ENCODE measurements at places on chromosomes 12 and 14.

- DNase-seq: no peak
Observed at GRCh38 chr12:71085575-71085974, 72.2 kb downstream of the TSPAN8 start.

- peak; percentile 34 for DNase-seq
Observed at GRCh38 chr14:49598189-49598484, 603 bp upstream of the LRR1 start.

- no peak for DNase-seq
Observed at GRCh38 chr12:53651737-53652136, 24.1 kb downstream of the ATP5MC2 start.

- no peak for DNase-seq
Observed at GRCh38 chr12:65567820-65568219, 256.5 kb upstream of the HMGA2 start.

DNA sequence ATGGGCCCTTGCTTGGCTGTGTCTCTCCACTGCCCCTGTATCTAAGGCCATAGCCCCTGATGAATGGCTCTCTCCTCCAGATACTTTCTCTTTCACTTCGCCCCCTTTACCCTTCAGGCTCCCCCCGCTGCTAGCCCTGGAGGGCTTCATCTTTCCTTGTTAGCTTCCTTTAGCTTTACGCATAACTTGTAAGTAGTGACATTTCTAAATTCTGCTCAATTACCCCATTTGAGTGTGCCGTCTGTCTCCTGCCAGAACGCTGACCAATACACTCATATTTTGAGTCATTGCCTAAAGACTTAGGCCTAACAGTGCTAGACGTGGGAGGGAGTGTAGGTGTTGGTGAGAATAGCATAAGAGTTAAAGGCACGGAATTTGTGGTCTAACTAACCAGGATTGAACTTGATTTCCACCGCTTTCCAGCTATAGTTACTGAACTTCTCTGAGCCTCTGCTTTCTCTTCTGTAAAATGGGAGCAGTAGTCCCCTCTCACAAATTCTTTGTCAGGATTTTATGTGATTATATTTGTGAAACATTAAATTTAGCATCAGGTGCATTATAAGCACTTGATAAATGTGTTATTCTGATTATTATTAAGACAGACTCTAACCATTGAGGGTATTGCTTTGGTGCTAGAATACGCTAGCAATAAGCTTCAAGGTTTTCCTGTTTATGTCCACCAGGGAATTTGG lies 129.3 kb downstream of the ZFP36L1 start:
- DNase-seq: peak; percentile 64

- DNase-seq: no peak
Observed at GRCh38 chr12:27505761-27506160, 18.2 kb upstream of the PPFIBP1 start.

DNA sequence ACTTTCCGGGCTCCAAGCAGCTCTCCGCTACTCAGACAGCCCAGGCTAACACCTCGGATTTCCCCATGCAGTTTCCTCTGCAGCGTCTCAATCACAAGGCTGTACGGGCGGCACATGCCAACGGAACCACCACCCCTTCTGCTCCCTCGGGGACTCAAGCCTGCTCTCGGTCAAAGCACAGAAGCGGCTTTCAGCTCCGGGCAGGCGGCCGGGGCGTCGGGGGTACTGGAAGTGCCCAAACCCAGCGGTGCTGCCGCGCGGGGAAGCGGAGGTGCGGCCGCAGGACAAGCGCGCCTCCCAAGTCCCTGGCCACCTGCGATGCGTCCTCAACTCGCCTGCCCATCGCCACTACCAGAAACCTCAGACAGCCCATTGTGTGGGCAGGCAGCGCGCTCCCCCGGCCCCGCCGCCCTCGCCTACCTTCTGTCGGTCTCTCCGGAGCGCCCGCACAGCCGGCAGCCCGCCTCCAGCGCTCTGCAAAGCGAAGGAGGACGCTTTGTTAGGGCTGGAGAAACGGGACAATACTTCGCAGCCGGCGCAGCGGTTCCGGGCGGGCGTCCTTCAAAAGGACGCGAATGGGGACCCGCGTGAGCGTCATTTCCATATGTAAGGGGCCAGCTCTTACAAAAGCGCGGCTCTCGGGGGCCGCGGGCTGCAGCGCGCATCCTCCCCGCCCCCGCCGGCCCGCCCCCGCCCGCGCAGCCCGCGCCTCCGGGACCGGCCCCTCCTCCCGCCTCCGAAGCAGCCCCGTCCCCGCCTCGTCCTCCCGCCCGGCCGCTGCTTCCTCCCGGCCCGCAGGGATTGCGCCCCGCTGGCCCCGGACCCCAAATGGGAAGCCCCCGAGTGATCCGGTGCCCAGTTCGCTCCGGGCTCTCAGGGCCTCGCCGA lies 674 bp downstream of the NIN start:
- DNase-seq: peak; percentile 85

DNA sequence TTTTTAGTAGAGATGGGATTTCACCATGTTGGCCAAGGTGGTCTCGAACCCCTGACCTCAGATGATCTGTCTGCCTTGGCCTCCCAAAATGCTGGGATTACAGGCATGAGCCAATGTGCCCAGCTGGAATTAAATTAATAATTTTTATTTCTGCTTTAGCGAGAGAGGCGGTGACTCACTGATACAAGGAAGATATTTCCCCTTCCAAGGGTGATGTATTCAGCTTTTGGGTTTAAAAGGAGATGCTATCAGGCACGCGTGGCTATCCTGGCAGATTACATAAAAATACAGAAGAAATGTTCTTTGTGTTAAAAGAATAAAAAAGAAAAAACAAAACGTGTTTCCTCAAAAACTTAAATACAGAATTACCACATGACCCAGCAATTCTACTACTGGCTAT lies 12.4 kb upstream of the P2RX7 start:
- no peak for DNase-seq

DNA sequence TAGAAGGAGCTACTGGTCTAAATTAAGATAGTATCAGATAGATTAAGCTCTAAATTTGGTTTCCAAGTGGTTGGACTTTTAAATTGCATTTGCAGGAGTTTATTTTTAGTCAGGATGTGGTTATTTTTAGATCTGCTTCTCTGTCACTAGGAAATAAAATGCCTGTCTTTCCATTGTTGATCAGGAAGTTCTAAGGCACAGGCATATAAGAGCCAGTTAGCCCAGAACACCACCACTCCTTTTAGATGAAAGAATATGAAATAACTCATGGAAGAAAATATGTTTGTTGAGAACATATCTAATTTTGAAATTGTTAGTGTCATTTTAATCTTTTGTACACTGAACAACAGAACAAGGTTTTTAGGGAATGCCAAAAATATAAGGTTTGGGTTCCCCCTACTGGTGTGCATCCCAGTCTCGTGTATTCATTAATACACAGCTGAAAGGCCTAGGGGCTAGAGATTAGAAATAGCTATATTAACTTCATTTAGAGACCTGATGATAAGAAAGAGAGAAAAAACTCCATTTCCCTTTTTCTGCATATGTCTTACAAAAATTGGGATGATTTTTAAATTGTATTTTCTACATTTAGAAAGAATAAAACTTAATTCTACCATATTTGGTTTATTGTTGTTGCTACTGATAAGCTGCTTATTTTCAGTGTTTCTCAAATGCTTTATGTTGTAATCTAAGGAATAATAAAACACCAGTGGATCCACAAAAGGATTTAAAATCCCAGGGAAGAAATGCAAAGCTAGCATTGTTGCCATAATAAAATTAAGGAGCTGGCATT lies 67.2 kb downstream of the RIC8B start:
- DNase-seq: peak; percentile 44

GRCh38 chr12:59005193-59005955 lies 85.1 kb upstream of the LRIG3 start:
- DNase-seq: no peak

DNA sequence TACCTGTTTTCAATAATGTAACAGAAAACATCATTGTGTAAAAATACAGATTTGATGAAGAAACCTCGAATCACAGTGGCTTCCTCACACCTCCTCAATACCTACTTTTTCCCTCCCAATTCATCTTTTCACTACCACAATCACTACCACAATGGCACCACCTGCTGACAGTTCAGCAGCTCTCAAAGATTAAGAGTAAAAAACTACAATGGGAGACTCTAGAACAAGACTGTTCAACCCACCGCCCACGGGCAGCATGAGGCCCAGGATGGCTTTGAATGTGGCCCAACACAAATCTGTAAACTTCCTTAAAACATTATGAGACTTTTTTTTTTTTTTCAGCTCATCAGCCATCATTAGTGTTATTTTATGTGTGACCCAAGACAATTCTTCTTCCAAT lies 15.2 kb downstream of the MED6 start:
- DNase-seq: peak; percentile 14

DNA sequence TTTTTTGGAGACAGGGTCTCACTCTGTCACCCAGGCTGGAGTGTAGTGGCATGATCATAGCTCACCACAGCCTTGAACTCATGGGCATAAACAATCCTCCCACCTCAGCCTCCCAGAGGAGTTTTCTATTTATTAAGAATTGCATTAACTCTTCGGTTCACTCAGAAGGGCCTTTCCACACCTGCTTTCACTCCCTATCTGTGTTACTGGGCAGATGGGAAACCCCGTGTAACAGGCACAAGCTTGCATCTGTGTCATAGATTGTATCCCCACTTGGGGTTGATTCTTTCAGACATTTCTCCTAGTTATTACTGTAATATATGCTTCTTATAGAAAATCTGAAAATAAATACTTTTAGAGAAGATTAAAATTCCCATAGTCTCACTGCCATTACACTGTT lies 38.7 kb downstream of the STX2 start:
- DNase-seq: no peak

- DNase-seq: peak; percentile 8
Observed at GRCh38 chr12:14854586-14855183, 11.4 kb upstream of the ART4 start.

- DNase-seq: no peak
Observed at GRCh38 chr14:99541211-99541610, 60.0 kb downstream of the CCNK start.

- no peak for DNase-seq
Observed at GRCh38 chr12:16325426-16325825, 22.0 kb upstream of the MGST1 start.

DNA sequence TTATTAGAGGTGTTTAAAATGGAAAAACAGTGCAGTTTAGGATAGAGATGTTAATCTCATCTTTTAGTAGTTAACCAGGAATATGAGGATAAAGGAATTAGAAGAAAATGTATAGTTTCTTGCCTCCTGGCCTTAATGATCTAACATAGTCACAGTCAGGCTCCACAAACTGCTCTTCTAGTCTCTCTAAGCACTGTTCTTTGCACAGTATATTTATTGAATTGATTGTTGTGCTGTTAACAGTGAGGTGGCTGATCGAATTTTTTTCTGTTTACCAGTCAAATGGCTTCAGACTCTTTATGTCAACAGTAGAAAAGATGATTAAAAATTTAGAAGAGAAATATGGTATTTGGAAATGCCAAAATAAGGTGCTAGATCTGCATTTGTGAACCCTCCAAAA lies 37.8 kb downstream of the ATF7IP start:
- no peak for DNase-seq

GRCh38 chr12:108896336-108896735 lies 16.4 kb downstream of the DAO start:
- no peak for DNase-seq

- DNase-seq: no peak
Observed at GRCh38 chr14:69712599-69713088, 54.3 kb upstream of the SRSF5 start.

DNA sequence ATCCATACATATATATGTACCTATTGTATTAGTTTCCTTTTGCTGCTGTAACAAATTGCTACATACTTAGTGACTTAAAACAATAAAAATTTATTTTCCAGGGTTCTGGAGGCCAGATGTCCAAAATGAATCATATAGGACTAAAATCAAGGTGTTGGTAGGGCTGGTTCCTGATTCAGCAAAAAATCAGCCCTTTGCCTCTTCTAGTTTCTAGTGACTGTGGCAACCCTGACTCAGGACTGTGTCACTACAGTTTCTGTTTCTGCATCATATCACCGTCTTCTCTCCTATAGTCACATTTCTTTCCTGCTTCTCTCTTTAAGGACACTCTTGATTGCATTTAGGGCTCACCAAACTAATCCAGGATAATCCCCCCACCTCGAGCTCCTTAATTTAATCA lies 386.3 kb upstream of the TBX3 start:
- DNase-seq: no peak

GRCh38 chr12:46533723-46534122 lies 161.2 kb upstream of the SLC38A2 start:
- DNase-seq: no peak

GRCh38 chr14:69505338-69506240 lies 21.1 kb downstream of the PLEKHD1 start:
- no peak for DNase-seq

DNA sequence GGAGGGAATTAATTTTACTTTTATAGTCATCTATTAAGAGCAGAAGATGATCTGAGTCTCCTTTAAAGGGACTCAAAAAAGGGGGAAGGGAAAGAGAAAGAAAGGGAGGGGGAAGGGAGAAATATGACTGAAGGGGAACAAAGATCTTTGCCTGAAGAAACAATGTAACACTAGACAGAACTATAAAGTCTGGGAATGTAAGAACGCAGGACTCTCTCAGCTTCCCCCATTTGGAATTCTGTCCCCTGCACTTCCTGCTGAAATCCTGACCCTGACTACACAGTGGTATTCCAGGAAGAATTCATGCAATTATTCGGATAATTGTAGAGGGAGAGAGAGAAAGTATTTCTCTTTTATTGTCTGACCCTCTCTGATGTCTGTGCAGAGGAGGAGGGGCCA lies 8.6 kb upstream of the HOXC11 start:
- no peak for DNase-seq

GRCh38 chr12:40175045-40175444 lies 49.8 kb upstream of the LRRK2 start:
- DNase-seq: no peak

DNA sequence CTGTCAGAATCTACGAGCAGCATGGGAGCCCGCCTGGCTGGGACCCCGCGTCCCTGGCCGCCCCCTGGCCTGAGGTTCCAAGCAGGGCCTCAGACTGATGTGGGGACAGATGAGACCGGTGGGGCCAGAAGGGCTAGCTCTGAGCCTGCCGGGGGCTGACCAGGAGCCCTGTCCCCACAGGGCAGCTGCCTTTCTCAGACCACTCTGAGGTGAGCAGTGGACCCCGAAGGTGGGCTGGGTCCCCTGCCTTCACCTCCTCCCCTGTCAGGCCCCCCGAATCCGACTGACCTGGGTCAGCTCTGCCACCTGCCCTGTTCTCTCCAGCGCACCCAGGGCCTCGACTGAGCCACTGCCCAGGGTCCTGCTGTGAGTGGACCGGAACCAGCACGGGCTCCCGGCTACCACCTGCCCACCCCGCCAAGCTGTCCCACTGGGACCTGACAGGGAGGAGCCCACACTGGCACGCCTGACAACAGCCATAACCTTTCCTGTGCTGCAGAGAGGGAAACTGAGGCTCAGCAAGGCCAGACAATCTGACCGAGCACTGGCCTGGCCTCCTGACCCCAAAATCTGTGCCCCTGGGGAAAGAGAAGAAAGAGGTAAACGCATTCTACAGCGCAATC lies 29.7 kb upstream of the TMEM179 start:
- DNase-seq: no peak

GRCh38 chr12:69658203-69658602 lies 40.9 kb downstream of the BEST3 start:
- no peak for DNase-seq

DNA sequence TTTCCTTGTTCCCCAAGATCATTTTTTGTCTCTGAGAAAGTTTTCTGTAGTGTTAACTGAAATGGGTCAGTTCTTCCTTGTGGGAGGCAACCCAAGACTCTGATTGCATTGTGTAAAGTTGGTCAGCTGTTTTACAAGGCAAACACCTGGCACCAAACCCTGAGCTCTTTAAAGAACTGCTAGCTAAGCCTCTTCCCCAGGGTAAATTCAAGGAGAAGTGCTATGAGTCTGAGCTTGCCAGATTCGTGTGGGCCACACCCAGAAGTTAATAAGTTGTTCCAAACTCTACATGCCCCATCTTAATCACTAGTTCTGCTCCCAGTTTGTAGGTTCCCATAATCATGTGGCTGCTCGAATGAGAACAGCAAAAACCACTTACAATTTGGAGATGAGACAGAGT lies 214.5 kb downstream of the BTG1 start:
- DNase-seq: no peak
